ENCODE measurements at places on chromosomes 3 and 15.

- DNase-seq = no peak
Measured at GRCh38 chr3:59654480-59655417, 604.9 kb upstream of the CFAP20DC start.

DNA sequence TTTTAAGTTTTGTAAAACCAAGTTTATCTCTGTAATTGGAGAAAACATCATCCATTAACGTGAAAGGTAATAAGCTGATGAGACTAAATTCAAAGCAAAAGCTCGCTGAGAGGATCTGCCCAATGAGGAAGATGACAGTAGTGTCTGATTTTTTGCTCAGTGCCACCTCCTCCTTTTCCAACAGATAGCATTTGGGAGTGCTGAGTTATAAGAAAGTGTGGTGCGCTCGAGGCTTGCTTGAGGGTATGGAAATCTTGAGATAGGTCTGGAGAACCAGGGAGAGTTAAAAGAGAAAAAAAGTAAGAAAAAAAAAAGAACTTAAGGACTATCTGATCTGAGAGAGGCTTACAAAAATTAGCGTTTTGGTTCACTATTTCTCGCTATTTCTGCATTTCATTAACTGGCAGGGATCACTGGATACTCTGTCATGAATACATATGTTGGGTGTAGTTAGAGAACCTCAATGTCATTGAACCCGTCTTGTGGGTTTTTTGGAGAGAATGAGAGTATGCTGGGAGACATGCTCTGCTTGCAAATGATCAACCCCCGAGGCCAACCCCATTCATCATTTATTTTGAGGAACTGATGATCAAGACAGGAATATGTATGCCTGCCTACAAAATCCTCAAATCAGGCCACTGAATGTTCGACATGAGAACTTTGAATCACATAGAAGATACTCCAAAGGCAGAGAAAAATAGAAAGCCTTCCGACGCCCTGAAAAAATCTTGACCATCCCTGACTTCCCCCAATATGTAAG, 973 bp upstream of the USP13 start:
- no peak for DNase-seq

GRCh38 chr3:185866555-185866954, 41.7 kb upstream of the IGF2BP2 start:
- DNase-seq = no peak

- peak; percentile 57 for DNase-seq
Measured at GRCh38 chr3:22263042-22263441, 512.0 kb upstream of the ZNF385D start.

GRCh38 chr15:78752492-78753358, 58.5 kb downstream of the ADAMTS7 start:
- no peak for DNase-seq

GRCh38 chr3:155791190-155791589, 14.9 kb downstream of the C3orf33 start:
- DNase-seq = no peak

DNA sequence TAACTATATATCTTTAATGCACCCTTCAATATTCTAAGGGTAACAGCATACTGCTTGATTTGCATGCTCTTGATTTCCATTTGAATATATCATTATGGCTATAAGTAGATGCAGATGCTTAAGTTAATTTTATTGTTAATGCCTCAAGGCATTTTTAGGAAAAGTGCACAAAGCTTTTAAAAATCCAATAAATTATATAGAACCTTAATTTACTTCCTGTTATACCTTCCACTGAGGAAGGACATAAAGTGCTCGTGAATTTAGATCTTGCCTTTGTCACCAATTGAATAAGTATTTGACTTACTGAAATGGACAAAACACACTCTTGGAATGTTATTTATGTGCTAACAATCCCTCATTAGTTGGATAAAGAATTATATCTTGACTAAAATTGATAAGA, 276.7 kb upstream of the CCDC54 start:
- no peak for DNase-seq

- no peak for DNase-seq
Measured at GRCh38 chr15:45377609-45378148, 665 bp downstream of the GATM start.

GRCh38 chr3:109643590-109643989, 306.2 kb upstream of the DPPA4 start:
- DNase-seq = peak; percentile 0

GRCh38 chr3:37400945-37401344, 226.6 kb upstream of the LRRFIP2 start:
- no peak for DNase-seq

DNA sequence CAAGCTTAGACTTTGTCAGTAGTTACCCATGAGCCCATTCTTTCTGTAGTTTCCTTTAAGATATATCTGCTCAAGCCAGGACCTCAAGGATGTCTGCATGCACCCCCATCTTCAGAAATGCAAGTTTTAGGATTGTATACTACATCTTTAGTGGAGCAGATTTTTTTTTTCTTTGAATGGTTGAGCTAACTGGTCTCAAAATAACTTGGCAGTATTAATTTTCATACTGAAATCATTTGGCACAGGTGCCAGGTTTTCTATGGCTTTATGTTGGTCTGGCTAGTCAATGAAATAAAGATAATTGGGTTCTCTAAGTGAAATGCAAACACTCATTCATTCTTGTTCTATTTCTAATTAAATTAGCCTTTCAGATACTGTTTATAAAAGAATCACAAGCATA, 108.9 kb downstream of the ATG7 start:
- no peak for DNase-seq

- no peak for DNase-seq
Measured at GRCh38 chr3:123757281-123757940, 126.7 kb downstream of the MYLK start.
